ENCODE measurements at places on chromosomes 3 and 15.

DNA sequence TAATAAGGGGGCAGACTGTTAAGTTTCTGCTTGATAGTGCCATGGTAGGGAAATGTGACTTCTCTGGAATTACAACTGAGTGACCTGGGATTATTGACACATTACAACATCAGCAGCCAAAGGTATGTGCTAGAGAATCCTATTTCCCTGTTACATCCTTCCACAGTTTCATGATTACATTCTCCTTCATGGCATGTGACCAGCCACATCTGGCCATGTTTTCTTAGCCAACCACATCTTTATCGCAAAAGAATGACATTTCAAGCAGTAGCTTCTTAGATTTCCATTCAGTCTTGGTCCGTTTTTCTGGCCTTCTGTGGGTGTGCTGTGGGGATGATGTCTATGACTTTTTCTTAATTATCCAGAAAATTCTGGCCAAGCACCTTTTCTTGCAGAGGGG is 45.4 kb upstream of the CTDSPL start:
- DNase-seq: no peak

- no peak for DNase-seq
These were observed 86.2 kb downstream of the ASB7 start for GRCh38 chr15:100688549-100689120.

DNA sequence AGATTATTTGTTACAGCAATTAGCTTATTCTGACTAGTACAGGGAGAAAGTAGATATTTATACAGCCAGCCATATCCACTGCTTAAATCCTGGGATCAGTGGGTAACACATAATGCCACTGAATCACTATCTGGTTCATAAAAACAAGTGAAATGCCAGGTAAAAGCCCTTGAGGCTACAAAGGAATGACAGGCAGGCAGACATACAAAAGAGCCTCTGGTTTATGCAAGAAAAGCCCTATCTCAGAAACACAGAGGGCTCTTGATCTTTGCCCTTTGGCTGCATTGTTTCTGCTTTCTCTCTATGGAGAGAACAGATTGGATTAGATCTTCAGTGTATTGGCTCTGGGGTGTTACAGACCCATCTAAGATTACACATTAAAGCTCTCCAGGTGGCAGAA is 115.4 kb upstream of the GADL1 start:
- no peak for DNase-seq

GRCh38 chr15:97995881-97996603 is 35.5 kb downstream of the ARRDC4 start:
- no peak for DNase-seq

DNA sequence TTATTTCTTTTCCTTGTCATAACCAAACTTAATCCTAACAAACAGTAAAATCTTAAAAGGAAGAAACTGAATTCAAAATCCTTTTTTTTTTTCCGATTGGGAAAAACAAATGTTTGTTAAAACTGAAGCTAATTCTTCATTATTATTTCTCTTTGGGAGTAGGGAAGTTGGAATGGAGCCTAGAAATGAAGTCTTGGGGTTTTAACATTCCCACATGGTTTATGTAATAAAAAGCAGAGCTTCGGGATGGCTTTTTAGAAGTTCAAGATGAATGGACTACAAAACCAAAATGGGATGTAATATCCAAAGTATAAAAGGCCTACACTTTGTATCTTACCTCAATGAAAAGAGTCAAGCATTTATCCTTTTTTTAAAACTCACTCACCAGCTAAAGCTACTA is 189.0 kb upstream of the TMC3 start:
- no peak for DNase-seq

DNA sequence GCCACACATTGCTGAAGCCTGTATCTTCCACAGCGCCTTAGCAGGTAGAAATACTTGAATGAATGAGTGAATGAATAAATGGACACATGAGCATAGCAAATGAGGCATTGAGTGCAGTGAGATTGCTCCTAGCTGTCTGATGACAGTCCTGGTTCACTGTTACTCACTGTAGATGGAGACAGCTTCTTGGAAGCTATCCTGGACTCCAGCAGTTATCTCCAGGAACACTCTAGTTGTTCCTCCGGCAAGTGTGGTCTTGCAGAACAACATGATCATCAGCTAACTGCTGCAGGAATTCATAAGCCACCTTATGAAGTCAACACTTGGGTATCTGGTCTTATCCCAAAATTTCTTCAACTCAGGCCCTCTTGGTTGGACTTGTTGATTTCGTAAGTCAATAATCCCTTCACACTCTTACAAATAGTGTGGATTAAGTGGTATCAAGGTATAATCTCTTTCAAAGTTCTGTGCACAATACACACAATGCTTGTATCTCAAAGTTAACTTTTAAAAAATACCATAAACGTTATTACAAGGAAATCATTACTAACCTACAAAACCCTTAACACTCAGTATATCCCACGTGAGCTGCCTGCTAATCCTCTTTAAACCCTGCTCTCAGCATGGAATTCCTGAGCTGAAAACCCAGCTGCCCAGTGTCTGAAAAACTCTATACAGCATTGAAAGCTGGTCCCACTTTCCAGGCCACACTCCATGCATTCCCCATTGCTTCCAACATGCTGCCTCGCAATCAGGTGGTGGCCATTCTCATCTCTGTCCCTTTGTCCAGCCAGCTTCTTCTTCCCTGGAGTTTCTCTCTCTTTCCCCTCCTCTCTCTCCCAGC is 14.4 kb upstream of the ZBTB38 start:
- DNase-seq: no peak

- DNase-seq: no peak
These were observed 20.3 kb downstream of the RGMA start for GRCh38 chr15:93068581-93069199.

DNA sequence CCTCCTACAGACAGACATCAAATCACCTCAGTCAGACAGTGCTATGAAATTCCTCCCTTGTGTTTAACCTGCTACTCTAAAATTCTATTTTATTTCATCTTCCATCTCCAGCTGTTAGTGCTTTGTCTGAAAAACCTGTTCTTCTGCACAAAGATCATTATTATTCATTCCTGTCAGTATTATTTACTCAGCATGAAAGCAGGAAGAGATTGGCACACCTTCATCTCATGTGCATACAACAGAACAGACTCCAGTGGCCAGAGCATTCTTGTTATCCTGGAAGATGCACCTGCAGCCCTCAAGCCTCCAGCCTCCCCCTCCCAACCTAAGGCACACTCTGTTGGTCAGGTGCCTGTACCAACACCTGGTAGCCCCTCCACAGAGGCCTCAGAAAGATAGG is 1.8 kb upstream of the ROPN1B start:
- no peak for DNase-seq

DNA sequence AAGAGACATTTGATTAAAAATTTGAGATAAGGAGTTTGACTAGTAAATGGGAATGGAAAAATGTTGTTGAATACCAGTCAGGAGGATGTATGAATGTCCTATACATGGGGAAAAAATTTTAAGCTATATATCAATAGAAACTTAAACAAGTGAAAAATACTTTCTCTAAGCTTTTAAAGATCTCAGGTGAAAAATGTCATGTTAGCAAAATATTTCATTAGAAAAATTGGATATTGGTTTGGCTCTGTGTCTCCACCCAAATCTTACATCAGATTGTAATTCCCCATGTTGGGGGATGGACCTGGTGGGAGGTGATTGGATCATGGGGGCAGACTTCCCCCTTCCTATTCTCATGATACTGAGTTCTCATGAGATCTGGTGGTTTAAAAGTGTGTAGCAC is 279.6 kb upstream of the CADM2 start:
- DNase-seq: no peak

DNA sequence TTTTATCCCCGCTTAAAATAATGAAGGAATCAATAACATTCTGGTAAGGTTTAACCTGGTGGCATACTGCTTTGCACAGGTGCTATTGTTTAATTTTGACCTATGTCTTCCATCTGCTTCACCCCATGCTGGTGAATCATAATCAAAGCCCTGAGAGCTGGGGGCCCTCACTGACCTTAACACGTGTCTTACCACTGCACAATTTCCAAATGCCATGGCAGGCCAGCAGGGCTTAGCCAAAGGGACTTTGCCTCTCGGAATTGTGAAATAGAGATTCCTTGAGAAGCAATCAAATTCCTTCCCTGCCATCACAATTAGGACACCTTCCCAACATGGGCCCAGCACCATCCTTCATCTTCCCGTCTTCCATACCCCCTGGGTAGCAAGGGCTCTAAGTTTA is 242.6 kb upstream of the THBS1 start:
- no peak for DNase-seq

- DNase-seq: no peak
These were observed 93.8 kb downstream of the FRMD5 start for GRCh38 chr15:44101286-44101685.

- no peak for DNase-seq
These were observed 7.4 kb upstream of the ANPEP start for GRCh38 chr15:89822026-89822425.

GRCh38 chr3:57758686-57759085 is 2.6 kb downstream of the SLMAP start:
- DNase-seq: no peak

DNA sequence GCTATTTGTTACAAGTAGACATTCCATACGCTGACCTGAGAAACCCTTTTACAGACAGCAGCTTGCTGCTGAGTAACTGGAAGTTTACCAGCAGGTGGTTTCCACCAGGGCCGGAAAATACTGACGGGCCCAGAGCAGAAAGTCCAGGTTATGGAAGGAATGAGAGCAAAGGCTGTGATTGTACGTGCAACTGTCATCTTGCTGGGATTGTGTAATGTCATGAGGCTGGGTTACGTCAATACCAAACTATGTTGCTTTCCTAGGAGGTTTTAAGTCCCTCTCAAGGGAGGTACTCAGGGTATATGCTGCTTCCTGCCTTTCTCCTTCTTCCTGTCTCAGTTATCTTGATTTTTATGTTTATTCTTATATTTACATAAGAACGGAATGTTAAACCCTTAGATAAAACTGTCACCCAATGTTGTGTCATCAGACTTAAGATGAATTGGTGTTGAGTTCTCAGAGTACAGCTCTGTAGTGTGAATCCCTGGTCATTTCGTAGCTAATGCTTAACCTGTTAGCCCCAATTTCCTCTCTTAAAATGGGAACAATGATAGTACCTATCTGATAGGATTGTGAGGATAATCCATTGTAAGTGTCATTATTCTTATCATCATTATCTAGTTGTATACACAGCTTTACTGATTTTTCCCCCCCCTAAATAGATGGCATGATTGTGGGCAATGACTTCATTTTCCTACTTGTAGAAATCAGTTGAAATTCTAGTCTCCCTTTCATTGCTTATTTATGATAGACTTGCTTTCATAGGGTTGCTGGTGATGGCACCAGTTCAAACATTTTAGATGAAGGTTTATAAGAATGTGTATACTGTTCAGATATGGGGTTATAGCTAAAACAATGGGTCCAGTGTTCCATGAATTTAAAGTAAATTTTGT is 101.4 kb downstream of the FNDC3B start:
- DNase-seq: no peak

- no peak for DNase-seq
These were observed 38.3 kb downstream of the CPN2 start for GRCh38 chr3:194312743-194313281.

All from ascending aorta (tissue), 2 donors.